Dermis lymphatic vessel endothelial cell (primary cell): ENCODE measurements at places on chromosomes 2 and 18. TPM values are rescaled to one million over a fixed set of nuclear protein-coding genes. Genes with fewer than 3 reads are reported as not detected.

PLEK gene
- total RNA-seq = 0.22 TPM in 1 of 2 replicates, not detected in the other

FKBP1B gene
- 8.7 and 10.5 TPM in 2 replicates for total RNA-seq

IL37 gene
- not detected in 2 replicates for total RNA-seq

KHK gene
- total RNA-seq = 2.4 and 4.3 TPM in 2 replicates

CCDC102B gene
- 34.2 and 74.9 TPM in 2 replicates for total RNA-seq

L3MBTL4 gene
- total RNA-seq = 2.7 and 8.8 TPM in 2 replicates

RUFY4 gene
- not detected in 2 replicates for total RNA-seq

PLEKHM3 gene
- total RNA-seq = 10.4 and 12.8 TPM in 2 replicates

SETBP1 gene
- total RNA-seq = 5.1 and 7.5 TPM in 2 replicates

ACVR1C gene
- total RNA-seq = 0.09 TPM in 1 of 2 replicates, not detected in the other

CD8B2 gene
- not detected in 2 replicates for total RNA-seq

TXNDC2 gene
- not detected in 2 replicates for total RNA-seq

ZC3H6 gene
- total RNA-seq = 2.5 and 3.0 TPM in 2 replicates
